Fibroblast of skin of scalp (primary cell): ENCODE measurements at places on chromosomes 5 and 9.

GRCh38 chr9:82284758-82285157 lies 296.2 kb downstream of the SPATA31D1 start:
- no peak for DNase-seq

DNA sequence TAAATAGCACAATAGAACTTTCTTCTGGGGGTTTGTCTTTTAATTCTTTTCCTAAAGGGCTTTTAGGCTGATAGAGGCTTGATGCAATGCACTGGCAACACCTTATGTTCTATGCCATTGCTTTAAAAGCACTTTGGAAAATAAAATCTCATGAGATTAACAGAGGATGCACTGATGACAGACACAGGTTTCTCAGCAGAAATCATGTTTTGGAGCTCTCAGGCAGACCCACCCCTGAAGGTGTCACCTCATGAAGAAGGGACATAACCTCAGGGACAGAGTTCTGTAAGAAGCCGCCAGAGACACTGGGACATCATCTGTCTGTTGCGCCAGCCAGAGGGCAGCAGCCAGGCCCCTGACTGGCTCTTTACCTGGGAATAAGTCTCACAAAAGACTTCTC lies 27.7 kb downstream of the SLC22A5 start:
- no peak for DNase-seq

GRCh38 chr9:89452561-89452960 lies 45.4 kb downstream of the SEMA4D start:
- DNase-seq, result no peak

DNA sequence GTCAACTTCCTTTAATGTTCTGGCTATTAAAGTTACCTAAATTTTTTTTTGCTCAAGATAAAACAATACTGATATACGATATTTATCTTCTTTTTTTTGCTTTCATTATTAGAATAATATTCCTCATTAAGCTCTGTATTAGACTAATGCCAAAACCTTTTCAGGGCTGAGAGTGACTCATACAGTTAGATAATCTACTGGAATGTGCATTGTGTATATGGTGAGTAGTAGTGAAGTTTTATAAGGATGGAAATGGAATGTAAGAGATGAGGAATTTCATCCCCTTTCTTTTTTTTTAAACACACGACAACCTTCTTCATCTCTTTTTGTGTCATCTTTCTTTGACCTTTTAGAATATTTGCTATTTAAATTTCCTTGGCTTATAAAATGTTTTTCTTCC lies 268.6 kb downstream of the ISL1 start:
- no peak for DNase-seq

DNA sequence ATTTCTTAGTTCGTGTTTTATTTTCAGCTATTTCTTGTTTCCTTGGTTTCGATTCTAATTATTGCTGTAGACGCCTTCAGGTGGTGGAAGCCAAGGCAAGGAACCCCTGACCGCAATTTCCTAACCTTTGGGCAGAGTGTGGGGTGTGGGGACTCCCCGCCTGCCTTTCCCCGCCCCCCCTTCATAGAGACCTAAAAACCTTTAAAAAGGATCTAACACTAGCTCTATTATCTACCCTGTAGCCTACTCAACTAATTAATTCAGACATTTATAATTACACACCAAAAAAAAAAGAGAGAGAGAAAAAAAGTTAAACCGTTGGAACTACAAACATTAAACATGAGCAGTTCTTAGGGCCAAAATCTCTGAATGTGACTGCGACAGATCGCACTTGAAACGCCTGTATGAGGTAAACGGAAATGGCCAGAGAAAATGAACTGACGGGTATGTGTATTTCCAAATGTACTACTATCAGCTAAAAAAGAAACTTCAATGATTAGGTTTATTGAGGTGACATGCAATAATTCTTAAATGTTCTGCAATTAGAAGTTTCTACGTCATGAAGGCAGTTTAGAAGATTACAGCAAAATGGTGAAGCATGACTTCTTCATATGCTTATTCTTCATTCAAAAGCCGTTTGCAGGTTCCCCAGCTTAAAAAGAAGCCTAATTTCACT lies 19.0 kb upstream of the FER start:
- no peak for DNase-seq

- peak; percentile 32 for DNase-seq
Observed at GRCh38 chr5:166370928-166371690, 1920.3 kb upstream of the WWC1 start.

DNA sequence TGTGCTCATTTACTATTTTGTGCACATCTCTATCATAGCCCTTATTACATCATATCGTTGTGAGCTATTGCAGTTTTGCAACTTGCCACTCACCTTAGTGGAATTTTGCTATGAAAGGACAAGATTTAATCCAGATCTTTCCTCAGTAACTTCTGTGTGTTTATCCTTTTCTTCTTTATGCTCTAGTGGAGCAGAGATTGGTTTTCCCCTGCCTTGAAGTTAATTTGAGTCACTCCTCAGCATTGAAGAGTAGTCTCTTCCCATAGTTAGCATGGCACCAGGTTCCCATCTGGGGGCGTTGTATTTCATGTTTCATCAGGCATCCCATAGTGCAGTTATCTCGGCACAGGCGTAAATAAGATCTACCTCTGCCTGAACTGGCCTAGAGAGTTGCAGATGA lies 510.4 kb downstream of the PSAT1 start:
- no peak for DNase-seq

DNA sequence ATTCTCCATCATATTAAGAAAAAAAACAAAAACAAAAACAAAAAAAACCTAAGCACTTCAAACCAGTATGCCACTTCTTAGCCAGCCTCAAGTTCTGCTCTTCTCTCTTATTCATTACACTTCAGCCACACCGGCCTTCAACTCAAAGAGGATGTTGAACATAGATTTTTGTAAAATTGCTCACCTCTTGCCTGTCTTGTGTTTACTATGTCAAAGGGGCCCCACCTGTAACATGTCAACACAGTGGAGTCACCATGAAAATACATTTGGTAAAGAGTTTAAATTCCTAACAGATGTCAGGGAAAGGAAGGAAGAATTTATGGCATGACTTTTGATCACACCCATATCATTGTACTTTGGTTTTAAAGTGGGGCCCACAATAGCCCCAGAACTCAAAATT lies 121.1 kb upstream of the GHR start:
- DNase-seq, result peak; percentile 2

GRCh38 chr9:137319739-137320551 lies 17.9 kb upstream of the NRARP start:
- no peak for DNase-seq

DNA sequence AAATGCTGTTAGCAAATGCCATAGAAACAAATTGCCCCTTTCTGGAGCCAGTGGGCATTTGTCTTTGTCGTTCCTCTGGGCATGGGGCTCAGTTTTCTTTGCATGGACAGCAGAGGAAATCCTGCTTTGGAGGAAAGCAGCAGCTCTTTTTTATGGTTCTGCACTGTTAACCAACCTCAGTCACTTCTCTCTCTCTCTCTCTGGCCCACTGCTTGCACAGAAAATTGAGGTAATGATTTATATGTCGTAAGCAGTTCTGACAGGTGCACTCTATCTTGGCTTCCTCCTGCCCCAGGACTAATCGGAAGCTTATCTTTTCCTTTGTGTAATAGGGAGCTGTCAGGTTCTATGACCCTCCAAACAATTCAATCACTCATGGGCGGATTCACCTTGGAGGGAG lies 159.6 kb upstream of the GPR151 start:
- no peak for DNase-seq
